Peyer's patch (tissue), 4 donors: ENCODE measurements at places on chromosomes 16 and 17. TPM values are rescaled to one million over a fixed set of nuclear protein-coding genes. Genes with fewer than 3 reads are reported as not detected.
A peak's percentile ranks its signal among the peaks of the same experiment; 100 is the strongest.

GRCh38 chr17:56593646-56594319 lies at the start of gene NOG:
Gene NOG, plus strand, starts transcription at chr17:56593699. Its CDS starts 525 bp downstream, at chr17:56594224.
- H3K27ac ChIP-seq = no peak within 1 kb of the TSS
- peaks cover 43% of the 10 kb centered on the region for H3K4me1 ChIP-seq
- DNase-seq = peak; percentile 51
- peak within 1 kb of the TSS; percentile 59 for H3K4me3 ChIP-seq
- H3K27me3 ChIP-seq = peaks cover 24% of the 10 kb centered on the region

DNA sequence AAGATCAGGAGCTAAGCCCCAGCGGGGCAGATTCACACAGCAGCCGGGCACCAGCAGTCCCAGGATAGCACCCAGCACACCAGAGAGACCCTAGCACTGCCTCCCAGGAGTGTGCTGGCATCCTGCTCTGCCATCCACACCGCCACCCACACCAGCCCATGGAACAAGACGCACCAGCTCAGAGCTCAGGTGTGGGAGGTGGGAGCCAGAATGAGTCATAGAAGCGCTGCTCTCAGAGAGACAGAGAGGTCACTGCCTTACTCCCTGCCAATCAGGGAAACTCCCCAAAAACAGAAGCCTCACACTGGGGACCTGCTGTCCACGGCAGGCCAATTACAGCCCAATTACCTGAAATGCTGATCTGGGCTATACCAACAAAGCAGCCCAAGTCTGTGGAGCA lies 64.9 kb downstream of the CDYL2 start:
- DNase-seq = no peak
- no peaks in the 10 kb centered on the region for H3K36me3 ChIP-seq
- H3K27ac ChIP-seq = no peak overlapping the region
- no peak overlapping the region for H3K4me3 ChIP-seq
- H3K27me3 ChIP-seq = no peaks in the 10 kb centered on the region

- no peaks in the 10 kb centered on the region for H3K4me1 ChIP-seq
- H3K27ac ChIP-seq = no peak overlapping the region
- DNase-seq = no peak
- H3K4me3 ChIP-seq = no peak overlapping the region
- H3K36me3 ChIP-seq = no peaks in the 10 kb centered on the region
- no peaks in the 10 kb centered on the region for H3K27me3 ChIP-seq
Measured at GRCh38 chr16:868846-869822, 68.6 kb upstream of the GNG13 start.

DNA sequence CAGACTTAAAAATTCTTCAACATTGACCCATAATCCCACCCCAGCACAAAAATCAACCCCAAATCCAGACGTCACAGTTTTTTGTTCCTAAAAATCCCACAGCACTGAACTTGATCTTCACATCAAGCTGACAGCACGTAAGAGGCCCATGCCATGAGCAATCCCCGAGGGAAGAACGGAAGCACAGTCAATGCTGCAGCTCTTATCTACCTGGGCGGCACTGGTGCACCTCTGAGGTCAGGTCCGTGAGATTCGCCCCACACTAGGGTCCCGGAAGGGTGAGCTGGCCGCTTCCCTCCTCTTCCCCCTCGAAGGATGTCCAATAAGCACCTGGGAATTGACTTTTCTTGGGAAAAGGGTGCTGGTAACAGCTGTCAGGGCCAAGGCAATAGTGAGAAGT lies 11.3 kb upstream of the ITGAE start:
- H3K27ac ChIP-seq = no peak overlapping the region
- no peak overlapping the region for H3K4me3 ChIP-seq
- DNase-seq = no peak

SLC38A8 gene
- not detected for total RNA-seq

CPHXL2 gene
- total RNA-seq = not detected
